Trophoblast cell (in vitro differentiated cells and primary cell): ENCODE measurements at places on chromosomes 2 and 18.

DNA sequence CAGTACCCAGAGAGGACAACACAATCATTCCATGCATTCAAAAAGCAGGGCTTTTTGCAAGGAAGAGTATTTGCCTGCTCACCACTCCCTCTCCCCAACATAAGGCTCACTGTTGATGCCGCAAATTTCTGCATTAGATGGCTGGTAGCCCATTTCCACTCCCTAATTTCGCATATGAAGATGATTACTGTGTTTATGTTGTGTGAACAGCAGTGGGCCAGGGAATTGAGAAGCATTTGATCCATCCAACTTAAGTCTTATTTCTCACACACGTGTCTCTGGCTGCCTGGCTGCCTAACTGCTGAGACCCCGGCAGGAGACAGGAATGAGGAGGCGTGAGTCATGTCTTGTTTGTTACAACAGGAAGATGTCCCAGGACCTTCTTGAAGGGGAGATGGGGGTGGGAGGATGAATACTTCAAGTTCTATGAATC, 294.1 kb downstream of the ALK start:
- DNase-seq = no peak
- peaks cover 11% of the 10 kb centered on the region for H3K4me1 ChIP-seq
- H3K4me3 ChIP-seq = no peak overlapping the region
- H3K27me3 ChIP-seq = no peaks in the 10 kb centered on the region
- no peak overlapping the region for H3K27ac ChIP-seq

DNA sequence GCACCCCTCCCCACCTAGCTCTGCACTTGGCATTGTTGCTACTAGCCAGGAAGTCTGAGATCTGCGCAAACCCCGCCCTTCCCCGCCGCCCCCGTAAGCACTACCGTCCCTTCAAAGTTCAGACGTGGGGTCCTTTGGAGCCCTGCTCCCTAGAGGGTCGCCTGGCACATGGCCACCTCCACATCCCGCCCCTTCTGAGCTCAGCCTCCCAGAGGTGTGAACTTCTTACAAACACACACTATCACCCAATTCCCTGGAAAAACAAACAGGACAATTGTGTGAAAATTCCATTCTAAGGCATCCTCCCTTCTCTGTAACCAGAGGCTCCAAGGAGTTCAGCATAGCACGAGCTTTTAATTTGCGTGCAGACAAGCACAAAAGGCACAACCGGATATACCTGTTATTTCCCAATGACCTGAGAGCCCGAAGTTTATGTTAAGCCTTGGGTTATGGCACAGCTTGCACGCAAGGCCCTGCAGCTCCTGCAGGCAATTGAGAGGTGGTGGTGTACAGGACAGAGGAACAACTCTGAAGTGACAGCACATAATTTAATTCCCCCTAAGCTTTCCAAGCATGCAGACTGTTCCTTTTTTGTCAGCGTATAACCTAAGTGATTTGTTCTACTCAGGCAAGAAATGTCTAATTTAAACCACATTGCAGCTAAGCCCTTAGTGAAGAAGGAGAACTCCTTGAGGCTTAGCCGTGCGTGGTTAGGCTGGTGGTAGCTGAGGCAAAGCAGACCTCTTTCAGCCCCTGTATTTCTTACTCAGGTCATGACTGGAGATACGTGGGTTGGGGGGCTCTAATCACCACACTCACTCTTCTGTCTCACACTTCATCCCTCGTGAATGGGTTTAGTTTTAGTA, 20.3 kb upstream of the CYP1B1 start:
- no peaks in the 10 kb centered on the region for H3K36me3 ChIP-seq
- peaks cover 25% of the 10 kb centered on the region for H3K4me1 ChIP-seq
- no peak overlapping the region for H3K4me3 ChIP-seq

DNA sequence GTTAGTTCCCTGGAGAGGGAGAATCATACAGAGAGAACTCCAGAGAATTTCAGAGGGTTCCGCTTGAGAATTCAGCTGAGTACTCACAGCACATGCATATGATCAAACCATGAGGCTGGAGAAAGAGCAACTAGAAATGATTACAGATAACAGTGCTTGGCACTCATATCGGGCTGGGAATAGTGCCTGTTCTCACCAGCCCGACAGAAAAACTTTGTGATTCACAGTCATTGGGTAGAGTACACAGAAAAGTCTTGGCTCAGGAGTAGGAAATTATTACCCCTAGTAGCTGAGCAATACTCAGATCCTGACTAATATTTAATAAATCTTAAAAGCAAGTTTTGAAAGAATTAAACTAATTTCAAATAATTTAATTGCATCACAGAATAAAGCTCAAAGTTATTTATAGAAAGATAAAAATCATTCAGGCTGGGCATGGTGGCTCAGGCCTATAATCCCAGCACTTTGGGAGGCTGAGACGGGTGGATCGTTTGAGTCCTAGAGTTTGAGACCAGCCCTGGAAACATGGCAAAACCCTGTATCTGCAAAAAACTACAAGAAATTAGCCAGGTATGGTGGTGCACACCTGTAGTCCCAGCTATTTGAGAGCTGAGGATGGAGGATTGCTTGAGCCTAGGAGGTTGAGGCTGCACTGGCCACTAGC, 6.8 kb downstream of the WDPCP start:
- H3K27ac ChIP-seq = no peak overlapping the region
- H3K27me3 ChIP-seq = no peaks in the 10 kb centered on the region
- no peaks in the 10 kb centered on the region for H3K36me3 ChIP-seq
- no peak for DNase-seq
- no peak overlapping the region for H3K4me3 ChIP-seq

- no peaks in the 10 kb centered on the region for H3K4me1 ChIP-seq
- H3K4me3 ChIP-seq = no peak overlapping the region
- H3K27me3 ChIP-seq = no peaks in the 10 kb centered on the region
- DNase-seq = no peak
- no peaks in the 10 kb centered on the region for H3K36me3 ChIP-seq
Measured at GRCh38 chr18:8044004-8044403, 476.9 kb downstream of the PTPRM start.

DNA sequence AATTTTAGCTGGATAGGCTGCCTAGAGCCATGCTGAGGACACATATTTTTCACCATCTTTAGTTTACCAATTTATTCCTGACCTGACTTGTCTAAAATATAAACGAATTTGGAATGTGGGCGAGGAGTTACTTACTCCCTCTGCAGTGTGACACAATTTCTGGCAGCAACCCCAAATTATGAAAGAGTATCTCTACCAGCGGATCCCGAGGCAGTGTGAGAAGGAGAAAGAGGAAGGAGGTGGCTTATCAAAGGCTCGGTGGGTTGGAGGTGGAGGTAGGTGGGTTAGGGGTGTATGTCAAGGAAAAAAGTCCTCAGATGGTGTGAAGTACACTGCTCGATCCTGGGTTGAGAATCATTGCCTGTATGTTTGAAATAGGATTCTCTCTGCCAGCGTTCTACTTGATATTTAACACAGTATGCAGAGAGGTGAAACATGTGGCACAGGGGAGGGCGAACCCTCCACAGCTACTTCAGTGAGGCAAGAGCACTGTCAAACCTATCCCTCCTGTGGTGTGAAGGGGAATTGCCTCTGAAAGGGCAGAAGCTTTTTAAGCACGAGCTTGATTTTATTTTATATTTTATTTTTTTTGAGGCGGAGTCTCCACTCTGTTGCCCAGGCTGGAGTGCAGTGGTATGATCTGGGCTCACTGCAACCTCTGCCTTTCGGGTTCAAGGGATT, 76.0 kb downstream of the RFTN2 start:
- no peaks in the 10 kb centered on the region for H3K4me1 ChIP-seq
- no peak for DNase-seq
- H3K27me3 ChIP-seq = no peaks in the 10 kb centered on the region
- H3K36me3 ChIP-seq = no peaks in the 10 kb centered on the region
- no peak overlapping the region for H3K4me3 ChIP-seq
- H3K27ac ChIP-seq = no peak overlapping the region

GRCh38 chr2:2286592-2286991, 44.5 kb downstream of the MYT1L start:
- H3K36me3 ChIP-seq = no peaks in the 10 kb centered on the region
- no peaks in the 10 kb centered on the region for H3K4me1 ChIP-seq
- H3K27me3 ChIP-seq = no peaks in the 10 kb centered on the region

- H3K4me3 ChIP-seq = no peak overlapping the region
- peaks cover 2% of the 10 kb centered on the region for H3K36me3 ChIP-seq
- H3K27ac ChIP-seq = no peak overlapping the region
- no peaks in the 10 kb centered on the region for H3K27me3 ChIP-seq
- peak; percentile 6 for DNase-seq
- no peaks in the 10 kb centered on the region for H3K4me1 ChIP-seq
Measured at GRCh38 chr2:55269645-55269990, 587 bp upstream of the MTIF2 start.

DNA sequence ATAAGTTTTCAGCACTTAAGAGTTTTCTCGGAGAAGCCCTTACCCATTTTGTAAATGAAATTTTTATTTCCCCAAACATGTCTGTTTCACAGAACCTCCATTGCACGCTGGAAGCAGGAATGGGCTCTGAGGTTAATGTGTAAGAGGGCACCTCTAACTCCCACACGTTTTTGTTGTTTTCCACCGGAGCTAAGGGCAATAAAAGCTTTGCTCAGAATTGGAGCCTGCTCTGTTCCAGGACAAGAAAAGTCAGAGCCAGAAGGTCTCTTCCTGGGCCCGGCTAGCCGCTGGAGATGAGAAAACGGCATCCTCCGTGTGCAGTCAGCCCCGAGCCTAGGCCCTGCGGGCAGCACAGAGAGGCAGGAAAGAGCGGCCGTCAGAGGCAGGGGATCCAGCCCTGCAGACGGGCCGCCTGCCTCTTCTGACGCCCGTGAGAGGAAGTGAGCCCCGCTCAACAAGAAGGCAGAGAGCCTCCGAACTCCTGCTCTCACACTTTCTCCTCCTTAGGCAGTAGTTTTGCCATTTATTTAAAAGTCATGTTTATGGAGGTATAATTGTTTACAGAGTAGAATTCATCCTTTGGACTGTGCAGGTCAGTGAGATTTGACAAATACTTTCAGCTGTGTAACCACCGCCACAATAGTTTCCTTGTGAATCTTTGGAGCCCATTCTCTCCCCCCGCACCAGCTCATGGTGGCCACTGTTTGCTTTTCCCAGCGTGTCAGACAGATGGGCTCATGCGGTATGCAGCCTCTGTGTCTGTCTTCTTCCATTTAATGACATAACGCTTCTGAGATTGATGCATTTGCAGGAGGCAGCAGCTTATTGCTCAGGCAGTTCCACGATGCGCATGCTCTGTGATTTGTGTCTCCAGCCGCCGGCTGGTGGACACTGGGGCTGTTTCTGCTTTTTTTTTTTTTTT, 117.3 kb downstream of the GALR1 start:
- no peaks in the 10 kb centered on the region for H3K36me3 ChIP-seq
- H3K4me1 ChIP-seq = no peaks in the 10 kb centered on the region
- DNase-seq = no peak
- H3K4me3 ChIP-seq = no peak overlapping the region

GRCh38 chr18:58813561-58814225, 51.0 kb upstream of the ZNF532 start:
- H3K27ac ChIP-seq = no peak overlapping the region
- no peak for DNase-seq
- H3K27me3 ChIP-seq = no peaks in the 10 kb centered on the region
- H3K4me3 ChIP-seq = no peak overlapping the region
- H3K4me1 ChIP-seq = no peaks in the 10 kb centered on the region

DNA sequence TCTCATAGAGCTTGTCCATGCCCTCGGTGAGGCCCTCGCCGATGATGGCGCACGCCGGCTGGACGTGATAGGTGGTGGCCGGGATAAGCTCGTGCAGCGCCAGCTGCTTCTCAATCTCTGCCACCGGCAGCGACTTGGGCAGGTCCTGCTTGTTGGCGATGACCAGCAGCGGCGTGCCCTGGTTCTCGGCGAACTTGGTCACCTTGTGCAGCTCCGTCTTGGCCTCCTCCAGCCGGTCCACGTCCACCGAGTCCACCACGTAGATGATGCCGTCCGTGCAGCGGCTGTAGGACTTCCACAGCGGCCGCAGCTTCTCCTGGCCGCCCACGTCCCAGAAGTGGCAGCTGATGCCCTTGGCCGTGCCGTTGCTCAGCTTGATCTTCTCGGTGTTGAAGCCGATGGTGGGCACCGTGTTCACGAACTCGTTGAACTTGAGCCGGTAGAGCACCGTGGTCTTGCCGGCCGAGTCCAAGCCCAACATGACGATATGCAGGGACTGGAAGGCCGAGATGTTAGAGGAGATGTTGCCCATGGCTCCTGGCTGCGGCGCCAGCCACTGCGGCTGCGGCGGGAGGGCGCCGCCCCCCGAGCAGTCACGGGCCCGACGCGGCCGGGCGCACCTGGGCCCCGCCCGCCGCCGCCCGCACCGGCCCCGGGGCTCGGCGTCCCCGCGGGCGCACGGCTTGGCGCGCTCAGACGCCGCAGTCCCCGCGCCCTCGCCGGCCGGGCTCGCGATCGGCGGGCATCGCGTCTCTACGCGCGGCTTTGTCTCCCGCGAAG, 636 bp downstream of the ARL4C start:
- no peaks in the 10 kb centered on the region for H3K36me3 ChIP-seq
- H3K4me3 ChIP-seq = peak overlapping the region; percentile 76
- peaks cover 15% of the 10 kb centered on the region for H3K4me1 ChIP-seq
- no peaks in the 10 kb centered on the region for H3K27me3 ChIP-seq
- peak; percentile 18 for DNase-seq
